Urinary bladder (tissue), 4 donors: ENCODE measurements at places on chromosomes 1 and 21. TPM values are rescaled to one million over a fixed set of nuclear protein-coding genes. Genes with fewer than 3 reads are reported as not detected.

The HSF2BP gene
- 1.1 TPM for total RNA-seq

The TSPAN2 gene
- total RNA-seq: 55.4 TPM

The MAD2L2 gene
- total RNA-seq: 20.5 TPM

The USP24 gene
- 74.4 TPM for total RNA-seq

The SYTL1 gene
- 12.8 TPM for total RNA-seq

The MIXL1 gene
- total RNA-seq: not detected

The NUDT4B gene
- total RNA-seq: 3.7 TPM

The TIE1 gene
- 38.5 TPM for total RNA-seq

The TMEM269 gene
- not detected for total RNA-seq

The CC2D1B gene
- 8.8 TPM for total RNA-seq

The SPRR4 gene
- not detected for total RNA-seq

The DEPDC1 gene
- total RNA-seq: 25.3 TPM

The CAMK1G gene
- total RNA-seq: 0.95 TPM

The CD84 gene
- 5.3 TPM for total RNA-seq

The KCNE2 gene
- not detected for total RNA-seq

The FCER1A gene
- total RNA-seq: 1.7 TPM

The KIF17 gene
- total RNA-seq: 2.0 TPM

DNA sequence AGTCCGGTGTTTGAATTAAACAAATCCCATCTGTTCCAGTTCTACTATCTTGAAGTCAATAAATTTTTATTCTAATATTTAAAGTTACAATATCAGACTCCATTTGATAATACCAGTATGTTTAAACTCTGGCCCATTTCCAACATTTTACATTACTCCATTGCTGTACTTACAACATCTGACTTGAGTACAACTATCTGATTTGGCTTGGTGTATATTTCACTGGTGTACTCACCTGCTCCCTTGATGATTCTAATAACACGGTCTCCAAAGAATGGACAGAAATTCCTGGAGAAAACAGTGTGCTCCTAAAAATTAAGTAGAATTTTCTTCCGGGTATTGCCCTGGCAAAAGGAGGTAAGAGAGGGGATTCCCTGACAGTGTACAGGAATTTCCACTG, 680.5 kb upstream of the ADAMTS5 start:
- DNase-seq: no peak

- DNase-seq: no peak
These were observed 7.4 kb downstream of the DSCAM start for GRCh38 chr21:40839521-40839920.

GRCh38 chr1:6243993-6244392, at the start of gene HES3:
Gene HES3, plus strand, starts transcription at chr1:6244179. Its CDS starts 187 bp downstream, at chr1:6244366.
- DNase-seq: no peak

DNA sequence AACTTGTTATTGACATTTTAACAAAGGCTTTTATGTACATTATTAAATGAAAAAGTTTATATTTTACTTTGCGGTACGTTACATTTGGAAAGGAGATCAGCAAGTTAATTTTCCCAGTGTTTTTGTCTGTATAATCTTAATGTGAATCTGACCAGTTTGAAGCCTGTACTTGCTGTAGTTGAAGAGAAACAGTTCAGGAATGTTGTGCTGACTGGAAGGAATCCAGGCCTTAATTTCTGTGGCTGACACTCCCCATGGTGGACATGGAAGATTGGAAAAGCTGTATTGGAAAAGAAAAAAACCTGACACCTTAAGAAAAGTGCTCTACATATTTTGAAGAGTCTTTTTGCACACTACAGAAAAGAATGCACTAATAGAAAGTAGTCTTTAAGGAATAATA, 15.5 kb downstream of the LEPR start:
- no peak for DNase-seq

DNA sequence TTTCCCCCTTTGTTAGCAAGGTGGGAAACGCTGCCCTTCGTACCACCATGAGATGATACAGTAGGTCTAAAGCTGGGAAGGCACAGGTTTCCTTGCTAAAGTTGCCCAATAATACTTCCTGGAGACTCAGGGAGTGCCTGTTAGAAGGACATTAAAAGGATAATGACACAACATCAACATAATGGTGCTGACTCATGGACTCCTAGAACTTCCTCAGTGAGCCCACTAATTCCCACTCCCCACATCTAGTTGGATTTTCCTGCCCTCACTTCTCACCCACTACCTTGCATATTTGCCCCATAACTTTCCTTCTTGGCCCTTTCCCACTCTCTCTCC, 17.5 kb downstream of the CFAP45 start:
- DNase-seq: no peak

- no peak for DNase-seq
These were observed 41.9 kb downstream of the C21orf91 start for GRCh38 chr21:17777072-17777765.

- no peak for DNase-seq
These were observed 49.9 kb upstream of the STUM start for GRCh38 chr1:226498640-226499008.

DNA sequence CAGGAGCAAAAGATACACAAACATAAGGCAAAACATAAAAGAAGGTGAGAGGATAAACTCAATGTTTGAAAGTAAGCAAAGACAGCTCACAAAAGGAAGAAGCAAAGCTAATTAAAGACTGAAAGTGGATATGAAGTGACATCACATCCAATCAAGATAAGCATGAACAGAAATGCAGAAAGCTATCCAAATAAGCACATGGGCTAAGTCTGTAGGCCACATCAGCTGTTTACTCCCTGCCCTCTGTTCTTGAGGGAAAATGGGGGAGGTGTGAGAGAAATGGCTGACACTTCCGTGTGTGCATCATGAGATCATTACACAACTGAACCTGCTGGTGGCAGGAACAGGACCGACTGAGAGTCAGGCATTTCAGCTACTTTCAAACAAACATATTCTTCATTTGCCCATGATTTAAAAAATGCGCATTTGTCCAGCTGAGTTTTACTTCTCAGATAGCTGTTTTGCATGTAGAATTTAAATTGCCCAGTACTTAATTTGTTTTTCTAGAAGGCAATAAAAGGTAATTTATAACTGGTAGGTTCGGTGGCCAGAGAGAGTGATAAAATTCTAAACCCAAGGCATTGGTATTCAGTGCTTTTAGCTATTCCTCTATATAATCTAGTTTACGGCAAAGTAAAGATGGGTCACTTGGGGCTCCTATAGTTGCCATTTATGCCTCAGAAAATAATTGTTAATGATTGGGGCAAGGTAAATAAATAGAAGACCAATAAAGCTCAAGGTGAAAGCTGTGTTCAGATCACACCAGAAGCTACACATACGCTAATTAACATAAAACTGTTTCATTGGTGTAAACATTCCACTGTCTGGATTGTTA, 27.2 kb upstream of the MAN1A2 start:
- peak; percentile 61 for DNase-seq

GRCh38 chr1:32334864-32335534, 1.0 kb downstream of the MARCKSL1 start:
- DNase-seq: no peak

DNA sequence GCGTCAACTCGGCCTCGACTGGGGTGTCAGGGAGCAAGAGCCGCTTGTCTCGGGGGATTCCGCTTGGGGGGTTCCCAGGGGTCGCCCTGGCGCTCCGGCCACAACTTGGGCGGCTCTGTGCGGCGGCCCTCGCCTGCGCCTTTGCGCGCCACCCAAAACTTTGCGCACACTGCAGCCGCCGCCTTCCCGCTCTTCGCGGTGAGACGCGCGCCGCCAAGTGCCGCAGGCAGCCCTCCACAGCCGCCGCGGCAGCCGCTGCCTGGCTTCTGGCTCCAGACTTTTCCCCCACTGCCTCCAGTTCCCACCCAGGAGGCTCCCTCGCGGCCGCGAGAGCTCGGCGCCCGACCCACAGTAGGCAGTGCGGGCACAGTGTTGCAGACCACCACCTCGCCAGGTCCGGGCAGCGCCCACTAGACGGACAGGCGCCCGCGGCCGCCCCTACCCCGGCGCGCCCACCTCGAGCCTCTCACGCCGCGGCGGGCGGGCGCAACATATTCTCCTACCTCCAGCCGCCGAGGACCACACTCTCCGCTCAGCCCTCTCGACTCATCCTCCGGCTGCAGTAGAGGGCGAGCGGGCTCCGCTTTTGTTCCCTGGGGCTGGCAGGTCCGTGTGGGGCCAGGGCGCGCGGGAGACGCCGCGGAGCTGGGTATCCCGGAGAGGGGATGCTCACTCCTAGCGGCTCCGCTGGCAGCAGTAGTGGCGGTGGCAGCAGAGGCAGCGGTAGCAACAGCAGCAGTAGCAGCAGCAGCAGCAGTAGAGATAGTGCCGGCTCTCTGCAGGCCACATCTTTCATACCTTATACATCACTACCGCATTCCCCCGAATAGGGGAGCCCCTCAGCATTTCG, 296.6 kb downstream of the OMA1 start:
- DNase-seq: no peak

GRCh38 chr1:209585672-209586071, 2.2 kb downstream of the CAMK1G start:
- DNase-seq: peak; percentile 26

DNA sequence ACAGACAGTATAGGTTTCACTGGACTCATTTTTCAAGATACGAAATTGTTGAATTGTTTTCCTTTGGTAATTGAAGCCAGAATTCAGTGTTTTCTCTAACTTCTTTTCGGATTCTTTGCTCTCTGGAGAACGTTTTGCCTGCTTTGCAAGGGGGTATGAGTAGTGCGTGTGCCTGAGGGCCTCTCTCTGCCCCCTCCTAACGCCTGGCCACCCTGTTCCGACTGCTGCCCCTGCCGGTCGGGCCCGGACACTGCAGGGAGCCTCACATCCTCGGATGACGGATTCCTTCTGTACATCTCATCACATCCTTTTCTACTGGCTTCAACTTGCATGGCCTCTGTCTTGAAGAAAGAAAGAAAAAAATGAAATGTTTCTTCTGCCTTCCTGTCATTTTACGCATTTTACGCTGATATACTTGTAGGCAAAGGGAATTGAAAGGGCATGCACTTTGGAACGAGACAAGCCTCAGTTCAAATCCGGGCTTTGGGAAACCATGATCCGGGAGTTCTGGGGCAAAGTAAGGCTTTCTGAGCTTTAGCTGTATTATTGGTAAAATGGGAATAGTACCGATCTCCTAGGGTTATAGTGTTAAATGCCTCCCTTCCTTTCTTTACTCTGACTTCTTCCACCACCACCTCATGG, 65.1 kb downstream of the DISC1 start:
- DNase-seq: no peak

DNA sequence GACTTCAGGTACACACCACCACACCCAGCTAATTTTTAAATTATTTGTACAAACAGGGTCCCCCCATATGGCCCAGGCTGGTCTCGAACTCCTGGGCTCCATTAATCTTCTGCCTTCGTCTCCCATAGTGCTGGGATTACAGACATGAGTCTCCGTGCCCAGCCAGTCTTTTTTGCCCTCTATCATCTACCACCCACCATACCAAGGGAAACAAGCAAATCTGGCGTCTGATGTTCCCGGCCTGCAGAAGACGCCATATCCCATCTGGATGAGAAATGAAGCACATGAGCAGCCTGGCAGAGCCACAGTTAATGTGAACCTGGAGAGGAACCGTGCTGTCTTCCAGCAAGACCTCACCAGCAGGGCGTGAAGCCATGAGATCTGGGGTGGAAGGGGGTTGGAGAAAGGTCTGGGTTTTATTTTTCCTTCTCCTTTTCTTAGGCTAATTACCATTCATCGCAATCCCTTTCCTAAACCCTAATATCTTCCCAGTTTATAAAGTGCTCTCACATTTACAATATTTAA, 1.8 kb upstream of the PRELP start:
- no peak for DNase-seq

- DNase-seq: no peak
These were observed 284.5 kb upstream of the USP25 start for GRCh38 chr21:15445327-15445726.

DNA sequence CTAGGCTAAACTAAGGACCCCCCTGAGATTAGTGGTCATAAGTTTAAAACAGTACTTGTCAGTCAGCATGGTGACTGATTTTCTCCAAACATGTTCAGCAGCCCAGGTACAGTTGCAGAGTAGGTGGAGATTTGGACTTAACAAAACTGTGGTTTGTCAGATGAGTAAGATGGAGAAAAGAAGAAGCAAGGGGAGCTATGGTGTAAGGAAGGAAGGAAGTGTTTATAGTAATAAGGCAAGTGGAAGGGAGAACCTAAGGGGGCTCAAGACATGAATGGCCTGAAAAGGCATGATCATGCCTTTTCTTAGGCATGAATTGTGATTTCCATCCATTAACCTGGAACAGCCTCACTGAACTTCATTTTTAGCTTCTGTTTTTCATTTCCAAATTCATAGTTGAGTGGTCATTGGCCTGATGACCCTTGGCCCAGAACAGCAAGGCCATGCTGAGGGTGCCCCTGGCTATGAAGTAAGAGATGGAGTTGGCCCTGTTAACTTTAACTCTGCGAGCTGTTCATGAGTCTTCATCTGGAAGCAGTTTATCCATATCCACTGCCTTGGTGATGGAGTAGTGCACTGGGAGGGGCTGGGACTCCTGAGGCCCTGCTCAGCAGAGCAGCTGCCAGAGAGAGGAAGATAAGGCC, 60.7 kb downstream of the LRRC8D start:
- DNase-seq: no peak

- no peak for DNase-seq
These were observed 14.6 kb upstream of the GBP4 start for GRCh38 chr1:89213347-89213746.

DNA sequence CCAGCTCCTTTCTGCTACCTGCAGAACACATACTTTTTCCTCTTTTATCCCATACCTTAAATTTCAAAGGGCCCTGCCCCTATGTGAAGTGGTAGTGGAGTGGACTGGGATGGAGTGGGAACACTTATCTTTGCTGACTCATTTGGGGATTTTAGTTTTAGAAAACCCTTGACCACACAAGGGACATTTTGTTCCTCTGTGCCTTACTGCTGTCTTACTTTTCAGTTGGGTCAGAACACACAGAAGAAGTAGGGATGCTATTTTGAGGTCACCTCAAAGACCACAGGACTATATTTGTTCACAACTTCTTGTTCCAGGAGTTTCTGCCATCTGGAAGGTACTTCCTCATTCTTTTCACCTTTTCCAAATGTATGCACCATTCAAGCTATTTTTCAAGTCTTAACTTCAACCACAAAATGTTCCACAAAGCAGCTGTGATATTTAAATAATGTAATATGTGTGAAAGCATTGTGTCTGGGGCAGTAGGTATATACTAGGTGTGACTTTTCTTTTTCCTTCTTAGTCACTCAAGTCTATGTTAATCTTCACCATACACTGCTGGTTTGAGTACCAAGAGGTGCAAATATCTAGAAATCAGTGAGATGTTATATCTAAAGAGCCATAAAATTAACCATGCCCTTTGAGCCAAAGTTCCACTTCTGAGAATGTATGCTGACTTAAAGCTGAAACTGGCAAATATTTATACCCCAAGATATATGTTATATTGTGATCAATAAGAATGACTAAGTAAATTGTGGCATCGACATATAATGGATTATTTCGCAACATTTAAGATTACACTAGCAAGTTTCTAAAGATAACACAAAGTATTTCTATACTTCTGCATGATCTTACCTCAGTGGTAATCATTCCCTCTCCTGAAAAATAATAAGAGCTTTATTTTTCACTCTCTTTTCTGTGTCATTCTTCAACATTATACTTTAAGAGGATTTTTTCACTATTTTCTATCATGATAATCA, 308.5 kb downstream of the MRPL39 start:
- DNase-seq: no peak
